NCI-H460 (cell line): ENCODE measurements at places on chromosomes 11 and 22. TPM values are rescaled to one million over a fixed set of nuclear protein-coding genes. Genes with fewer than 3 reads are reported as not detected.

GRCh38 chr11:25900814-25901213, 431.1 kb upstream of the ANO3 start:
- DNase-seq: no peak

The HBB gene
- not detected in 2 replicates for total RNA-seq

DNA sequence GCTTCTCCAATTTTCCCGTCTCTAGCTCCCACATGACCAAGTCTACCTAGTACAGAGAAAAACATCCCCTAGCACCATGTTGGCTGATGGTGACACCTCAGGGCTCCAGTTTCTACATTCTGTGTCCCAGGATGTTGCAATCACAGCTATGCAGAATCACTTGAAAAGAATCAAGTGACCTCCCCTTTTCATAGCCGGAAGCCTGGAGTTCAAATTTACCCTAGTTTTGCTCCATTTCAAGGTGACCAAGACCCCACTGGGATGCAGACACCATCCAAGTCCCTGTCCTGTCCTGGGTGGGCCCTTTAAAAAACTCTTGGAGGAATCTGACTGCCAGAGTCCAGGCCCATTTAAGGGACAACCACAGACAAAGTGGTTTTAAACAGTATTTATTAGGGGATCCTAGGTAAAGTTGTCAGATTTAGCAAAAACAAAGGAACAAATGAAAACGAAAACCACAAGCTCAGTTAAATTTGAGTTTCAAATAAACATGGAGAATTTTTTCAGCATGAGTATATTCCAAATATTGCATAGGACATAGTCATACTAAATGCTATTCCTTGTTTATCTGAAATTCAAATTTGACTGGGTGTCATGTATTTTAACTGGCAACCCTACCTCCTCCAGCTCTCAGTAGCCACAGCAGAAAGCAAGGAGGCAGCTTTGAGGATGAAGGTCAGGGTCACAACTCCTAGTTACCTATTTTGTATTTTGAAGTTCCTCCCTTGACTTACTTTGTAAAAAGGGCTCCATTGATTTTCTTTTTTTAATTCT, 52.4 kb downstream of the MIAT start:
- DNase-seq: no peak

- no peak for DNase-seq
These were observed 163.8 kb downstream of the BRD1 start for GRCh38 chr22:49663823-49664222.

- no peak for DNase-seq
These were observed 20.6 kb downstream of the KCNQ1 start for GRCh38 chr11:2465202-2466068.

The OR51B2 gene
- total RNA-seq: not detected in 2 replicates

The GRIA4 gene
- total RNA-seq: not detected in 2 replicates

The ADAMTS8 gene
- 0.02 and 0.29 TPM in 2 replicates for total RNA-seq

GRCh38 chr11:69436041-69436982, 45.2 kb upstream of the LINC01488 start:
- DNase-seq: no peak

- no peak for DNase-seq
These were observed 151.7 kb downstream of the SWAP70 start for GRCh38 chr11:9815486-9816136.

GRCh38 chr11:12735262-12735661, 61.0 kb downstream of the TEAD1 start:
- DNase-seq: no peak

GRCh38 chr11:45341372-45341771, 55.2 kb upstream of the SYT13 start:
- DNase-seq: no peak

GRCh38 chr11:107562647-107563208, 2.8 kb downstream of the ALKBH8 start:
- DNase-seq: peak; percentile 12

DNA sequence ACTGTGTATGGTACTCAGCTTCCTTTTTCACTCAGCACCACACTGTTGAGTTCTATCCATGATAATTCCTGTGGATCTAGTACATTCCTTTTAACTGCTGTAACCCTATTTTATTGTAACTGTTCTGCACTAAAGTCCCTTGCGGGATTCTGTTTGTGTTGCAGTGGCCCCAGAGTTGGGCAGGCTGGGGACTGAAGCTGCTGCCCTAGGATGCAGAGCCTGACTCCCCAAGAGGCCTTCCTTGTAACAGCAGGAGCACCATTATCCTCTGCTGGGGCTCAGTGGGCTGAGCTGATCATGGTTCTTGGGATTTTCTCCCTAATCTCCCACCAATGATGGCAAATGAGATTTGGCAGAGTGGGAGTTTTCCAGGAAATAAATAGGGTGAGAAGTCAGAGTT, 77.7 kb downstream of the CABIN1 start:
- DNase-seq: no peak

DNA sequence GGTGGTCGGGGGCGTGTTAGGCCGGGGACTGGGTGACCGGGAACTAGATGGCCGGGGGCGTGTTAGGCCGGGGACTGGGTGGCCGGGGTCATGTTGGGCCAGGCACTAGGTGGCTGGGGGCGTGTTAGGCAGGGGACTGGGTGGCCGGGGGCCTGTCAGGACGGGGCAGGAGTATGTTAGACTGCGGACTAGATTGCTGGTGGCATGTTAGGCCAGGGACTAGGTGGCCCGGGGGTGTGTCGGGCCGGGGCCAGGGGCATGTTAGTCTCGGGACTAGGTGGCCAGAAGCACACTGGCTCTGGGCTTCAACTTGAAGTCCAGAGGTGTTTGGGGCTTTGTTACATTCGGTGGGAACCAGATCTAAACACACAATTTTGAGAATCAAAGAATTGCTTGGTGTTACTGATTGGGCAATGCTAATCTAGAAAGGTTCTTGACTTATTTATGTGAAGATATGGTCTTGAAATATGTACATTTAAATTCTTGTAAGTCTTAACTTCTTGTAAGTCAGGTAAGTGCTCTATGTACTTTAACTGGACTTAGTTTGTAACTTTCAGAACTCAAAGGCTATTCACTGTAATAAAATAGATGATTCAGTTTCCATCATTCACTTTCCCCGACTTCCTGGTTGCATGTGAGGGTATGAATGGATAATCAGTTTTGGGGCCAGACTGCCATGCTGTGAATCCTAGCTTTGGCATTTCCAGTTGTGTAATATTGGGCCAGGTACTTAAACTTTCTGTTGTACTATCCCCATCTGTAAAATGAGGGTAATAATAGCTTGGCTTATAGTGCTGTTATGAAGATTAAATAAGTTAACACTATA, 1.1 kb downstream of the EXT2 start:
- DNase-seq: no peak

- DNase-seq: no peak
These were observed 1.9 kb upstream of the C11orf52 start for GRCh38 chr11:111916768-111917167.

The SLN gene
- not detected in 2 replicates for total RNA-seq

DNA sequence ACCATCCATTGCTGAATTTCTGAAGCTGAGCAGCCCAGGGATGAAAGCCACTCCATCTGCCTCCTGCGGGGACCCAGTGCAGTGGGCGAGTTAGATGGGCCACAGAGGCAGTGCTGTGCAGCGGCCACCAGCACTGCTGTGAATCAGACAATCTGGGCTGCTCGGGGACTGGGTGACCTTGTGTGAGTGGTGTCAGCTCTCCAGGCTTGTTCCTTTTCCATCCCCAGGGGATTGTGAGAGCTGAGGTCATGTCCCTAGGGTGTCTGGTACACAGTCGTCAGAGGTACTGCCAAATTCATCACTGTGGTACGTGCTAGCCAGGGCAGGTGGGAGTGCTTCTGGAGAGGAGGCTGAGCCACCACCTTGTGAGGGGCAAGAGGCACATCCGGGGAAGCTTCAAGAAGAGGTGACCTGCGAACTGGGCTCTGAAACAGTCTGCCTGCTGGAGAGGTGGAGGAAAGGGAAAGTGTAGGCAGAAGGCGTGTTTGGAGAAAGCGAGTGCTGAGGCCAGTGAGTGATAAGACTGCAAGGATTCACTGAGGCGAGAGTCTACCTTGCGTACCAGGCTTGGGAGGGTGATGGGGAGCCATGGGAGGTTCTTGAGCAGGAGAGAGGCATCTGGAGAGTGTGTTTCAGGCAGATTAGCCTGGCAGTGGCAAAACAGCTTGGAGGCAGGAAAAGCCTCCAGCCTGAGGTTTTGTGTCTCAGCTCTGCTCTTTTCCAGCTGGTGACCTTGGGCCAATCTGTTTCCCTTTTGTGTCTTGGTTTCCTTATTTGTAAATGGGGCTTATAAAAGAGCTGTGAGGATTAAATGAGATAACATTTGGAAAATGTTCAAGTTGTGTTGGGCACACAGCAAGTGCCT, 22.7 kb downstream of the CACNA1I start:
- DNase-seq: no peak

DNA sequence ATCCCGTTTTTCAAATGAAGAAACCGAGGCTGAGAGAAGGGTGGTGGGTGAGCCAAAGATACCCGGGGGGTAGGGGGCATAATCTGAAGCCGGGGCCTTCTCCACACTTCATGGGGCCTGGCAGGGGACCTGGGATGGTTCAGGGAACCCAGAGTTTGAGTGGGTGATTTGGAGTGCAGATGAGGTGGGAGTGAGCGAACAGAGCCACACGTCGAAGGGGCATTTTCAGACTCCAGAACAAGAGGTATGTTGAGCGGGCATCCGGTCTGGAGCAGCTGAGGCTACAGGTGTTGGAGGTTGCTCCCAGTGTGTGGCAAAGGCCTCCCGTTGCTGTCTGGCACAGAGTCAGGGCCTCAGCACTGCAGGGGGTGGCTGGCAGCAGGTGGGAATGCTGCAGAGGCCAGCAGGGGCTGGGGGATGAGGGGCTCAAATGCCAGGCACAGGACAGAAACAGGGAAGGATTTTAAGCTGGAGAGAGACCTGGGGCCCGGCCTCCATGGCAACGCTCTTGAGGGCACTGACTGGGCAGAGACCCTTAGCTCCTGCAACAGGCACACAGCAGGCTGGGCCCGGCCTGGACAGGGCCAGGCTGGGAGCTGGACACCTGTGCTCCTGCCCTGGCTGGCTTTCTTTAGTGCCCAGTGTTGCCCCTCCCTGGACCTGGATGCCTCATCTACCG, 46.2 kb downstream of the WNT11 start:
- no peak for DNase-seq

DNA sequence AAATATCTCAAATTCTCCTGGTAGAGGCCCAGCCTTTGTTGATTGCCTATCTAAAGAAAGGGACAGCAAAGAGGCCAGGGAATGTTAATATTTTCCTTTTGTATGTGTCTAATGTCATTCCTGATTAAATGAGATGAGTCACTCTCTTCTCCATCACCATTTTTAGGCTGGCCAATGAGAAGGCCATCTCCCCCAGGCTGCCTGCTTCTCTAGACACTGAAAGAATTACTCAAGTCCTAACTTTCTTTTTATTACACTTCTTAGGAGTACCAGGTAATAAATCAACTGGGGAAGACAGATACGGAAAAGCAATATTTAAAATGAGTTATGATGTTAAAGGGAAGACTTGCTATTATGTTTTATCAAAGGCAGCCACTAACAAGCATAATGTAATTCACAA, 259.2 kb upstream of the SORL1-AS1 start:
- DNase-seq: no peak

The LRRC75B gene
- total RNA-seq: 4.3 and 5.5 TPM in 2 replicates

- no peak for DNase-seq
These were observed 23.0 kb upstream of the TTLL12 start for GRCh38 chr22:43209971-43210370.

DNA sequence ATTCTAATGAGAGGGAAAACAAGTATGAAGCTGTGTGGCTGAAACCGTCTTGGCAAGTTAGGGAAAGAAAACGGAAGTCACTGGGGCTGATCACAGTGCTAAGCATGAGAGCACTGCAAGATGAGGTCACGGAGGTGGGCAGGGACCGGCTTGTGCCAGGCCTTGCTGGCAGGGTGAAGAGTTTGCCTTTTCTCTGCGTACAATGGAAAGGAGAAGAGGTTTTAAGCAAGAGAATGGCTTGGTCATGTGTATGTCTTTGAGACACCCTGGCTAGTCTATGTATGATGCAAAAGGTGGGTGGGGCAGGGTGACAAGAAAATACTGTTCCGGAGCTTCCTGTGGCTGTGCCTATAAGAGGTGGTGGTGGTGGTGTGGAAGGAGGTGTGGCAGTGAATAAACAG, 567.9 kb downstream of the NTM start:
- DNase-seq: no peak

The NXPE4 gene
- total RNA-seq: not detected in 2 replicates

- no peak for DNase-seq
These were observed 55.7 kb upstream of the EMID1 start for GRCh38 chr22:29149841-29150555.

GRCh38 chr11:119743006-119743405, 14.0 kb upstream of the NECTIN1 start:
- no peak for DNase-seq

The FGF19 gene
- 0.12 and 0.17 TPM in 2 replicates for total RNA-seq

DNA sequence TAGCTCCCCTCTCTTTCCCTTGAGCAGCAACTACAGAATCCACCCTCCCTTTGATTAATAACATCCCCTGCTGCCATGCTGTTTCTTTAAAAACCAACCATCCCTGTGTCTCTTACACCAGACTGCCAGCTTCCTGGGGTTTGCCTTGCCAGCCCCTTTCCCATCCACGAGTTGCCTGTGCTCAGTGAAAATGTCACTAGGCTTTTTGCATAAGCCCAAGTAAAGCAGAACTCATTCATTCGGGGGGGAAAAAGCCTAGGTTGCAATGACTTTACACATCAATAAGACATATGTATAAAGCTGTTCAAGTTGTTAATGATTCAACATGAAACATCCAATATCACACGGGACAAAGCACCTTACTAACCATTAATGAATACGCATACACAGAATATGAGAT, 398.7 kb downstream of the OPCML start:
- DNase-seq: no peak

DNA sequence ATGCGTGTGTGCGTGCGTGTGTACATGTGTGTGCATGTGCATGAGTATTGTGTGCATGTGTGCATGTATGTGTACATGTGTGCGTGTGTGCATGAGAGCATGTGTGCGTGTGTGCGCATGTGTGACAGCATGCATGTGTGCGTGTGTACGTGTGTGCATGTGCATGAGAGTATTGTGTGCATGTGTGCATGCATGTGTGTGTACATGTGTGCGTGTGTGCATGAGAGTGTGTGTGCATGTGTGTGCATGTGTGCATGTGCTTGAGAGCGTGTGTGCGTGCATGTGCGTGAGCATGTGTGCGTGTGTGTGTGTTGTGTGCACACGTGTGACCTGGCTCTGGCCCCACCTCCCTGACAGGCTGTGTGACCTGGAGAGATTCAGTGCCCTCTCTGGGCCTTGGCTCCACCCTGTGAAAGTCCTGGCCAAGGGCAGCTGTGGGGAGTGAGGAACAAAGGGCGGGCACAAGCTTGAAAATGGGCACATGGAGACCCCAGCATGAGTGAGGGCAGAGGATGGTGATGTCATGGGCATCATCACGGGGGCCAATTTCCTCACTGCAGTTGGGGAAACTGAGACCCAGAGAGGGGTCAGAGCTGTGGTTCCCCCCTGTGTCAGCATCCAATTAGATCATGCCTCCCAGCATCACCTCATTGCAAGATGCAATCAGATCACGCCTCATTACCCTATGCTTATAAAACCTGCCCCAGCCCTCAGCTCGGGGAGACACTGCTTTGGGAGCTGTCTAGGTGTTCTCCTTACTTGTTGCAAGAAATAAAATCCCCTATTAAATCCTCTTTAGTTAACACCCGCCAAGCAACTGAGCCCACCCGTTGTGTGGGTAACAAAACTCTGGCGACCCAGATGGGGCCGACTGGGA, 658 bp downstream of the ACY3 start:
- no peak for DNase-seq

GRCh38 chr22:45911601-45912271, 65.2 kb downstream of the WNT7B start:
- DNase-seq: peak; percentile 42

The HTATIP2 gene
- total RNA-seq: 149 and 199 TPM in 2 replicates

- DNase-seq: no peak
These were observed 846.0 kb downstream of the TBC1D22A start for GRCh38 chr22:47608421-47608820.

The TRIM49 gene
- not detected in 2 replicates for total RNA-seq
